ENCODE measurements at places on chromosomes 16 and 17.

- no peak for DNase-seq
These were observed 11.0 kb downstream of the GPRC5C start for GRCh38 chr17:74442670-74443515.

DNA sequence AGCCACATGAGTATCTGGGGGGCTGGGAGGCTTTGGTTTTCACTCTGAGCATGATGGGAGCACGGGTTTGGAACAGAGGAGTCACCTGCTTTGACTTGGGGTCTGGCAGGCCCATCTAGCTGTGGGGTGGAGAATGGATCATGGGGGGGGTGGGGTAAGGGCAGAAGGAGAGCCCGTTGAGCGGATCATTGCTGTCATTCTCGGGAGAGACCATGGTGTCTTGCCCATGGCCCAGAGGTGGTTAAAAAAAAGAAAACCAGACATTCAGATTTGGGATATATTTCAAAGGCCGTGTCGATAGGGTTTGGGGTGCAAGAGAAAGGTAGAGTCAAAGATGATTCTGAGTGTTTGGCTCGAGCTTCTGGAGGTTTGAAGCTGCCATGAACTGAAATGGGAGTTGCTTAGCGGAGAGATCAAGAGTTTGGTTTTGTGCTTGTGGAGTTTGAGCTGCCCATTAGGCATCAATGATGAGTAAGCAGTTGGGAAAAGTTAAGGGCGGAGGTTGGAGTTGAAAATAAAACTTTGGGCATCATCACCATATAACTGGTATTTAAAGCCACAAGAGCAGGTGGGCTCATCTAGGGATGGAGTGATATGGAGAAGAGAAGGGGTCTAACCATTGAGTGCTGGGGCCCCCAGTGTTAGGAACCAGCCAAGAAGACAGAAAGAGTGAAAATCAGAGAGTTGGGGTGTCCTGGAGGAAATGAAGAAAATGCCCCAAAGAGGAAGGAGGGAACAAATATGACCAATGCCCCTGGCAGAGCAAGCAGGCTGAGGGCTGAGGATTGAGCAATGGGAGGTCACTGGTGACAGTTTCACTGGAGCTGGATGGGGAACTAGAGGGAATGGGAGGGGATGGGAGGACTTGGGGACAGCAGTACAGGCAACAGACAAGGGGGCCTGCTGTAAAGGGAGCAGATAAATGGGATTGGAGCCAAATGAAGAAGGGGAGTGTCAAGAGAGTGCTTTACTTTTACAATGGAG lies 1.9 kb downstream of the NOD2 start:
- DNase-seq: no peak

- no peak for DNase-seq
These were observed 31.4 kb downstream of the ANKFN1 start for GRCh38 chr17:56184650-56185049.

- DNase-seq: no peak
These were observed 2.8 kb downstream of the RASD1 start for GRCh38 chr17:17493249-17493985.

DNA sequence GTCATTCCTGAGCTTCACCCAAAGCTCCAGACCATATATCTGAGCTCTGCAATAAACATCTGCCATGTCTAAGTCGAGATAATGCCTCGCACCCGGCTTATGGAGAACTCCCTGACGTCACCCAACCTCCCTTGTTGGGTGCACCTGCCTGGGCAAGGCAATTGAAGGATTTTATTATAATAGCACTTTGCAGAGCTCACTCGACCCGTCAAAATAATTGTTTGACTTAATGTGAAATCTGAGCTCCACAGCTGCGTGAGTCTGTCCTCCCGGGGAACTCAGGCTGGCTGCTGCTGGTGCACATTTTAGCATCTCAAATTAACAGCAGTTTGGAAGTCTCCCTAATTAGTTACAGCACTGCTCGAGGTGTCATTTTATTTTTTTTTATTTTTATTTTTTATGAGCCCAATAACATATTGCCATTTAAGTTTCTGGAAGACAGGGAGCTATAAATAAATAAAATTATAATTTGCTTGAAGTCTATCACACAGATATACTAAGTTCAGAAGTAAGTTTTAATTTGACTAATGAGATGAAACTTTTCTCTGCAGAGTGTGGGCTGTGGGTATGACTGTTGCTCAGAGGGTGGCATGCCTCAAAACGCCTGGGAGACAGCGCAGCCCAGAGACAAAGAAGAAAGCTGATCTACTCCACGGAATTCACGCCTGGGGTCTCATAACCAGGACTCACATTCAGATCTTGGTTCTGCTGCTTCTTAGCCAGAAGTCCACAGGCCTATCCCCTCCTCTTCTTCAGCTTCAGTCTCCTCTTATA lies 401.4 kb upstream of the C16orf82 start:
- DNase-seq: no peak

DNA sequence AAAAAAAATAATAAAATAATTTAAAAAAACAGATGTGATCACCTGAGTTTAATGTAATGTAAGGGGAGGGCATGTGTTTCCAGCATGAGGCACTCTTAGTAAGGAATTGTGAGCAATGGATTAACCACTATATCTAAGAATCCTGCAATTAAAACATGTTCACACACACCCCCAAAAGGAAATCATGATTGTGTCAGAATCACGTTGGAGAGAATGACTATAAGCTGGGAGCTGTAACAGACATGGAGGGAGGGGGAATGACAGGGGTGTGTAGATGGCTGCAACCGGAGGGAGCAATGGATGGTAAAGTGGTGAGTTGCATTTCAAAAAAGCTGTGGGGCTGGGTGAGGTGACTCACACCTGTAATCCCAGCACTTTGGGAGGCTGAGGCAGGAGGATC lies 13.6 kb upstream of the CCL22 start:
- no peak for DNase-seq

- peak; percentile 76 for DNase-seq
These were observed 127.5 kb downstream of the SOCS1 start for GRCh38 chr16:11128211-11129141.

DNA sequence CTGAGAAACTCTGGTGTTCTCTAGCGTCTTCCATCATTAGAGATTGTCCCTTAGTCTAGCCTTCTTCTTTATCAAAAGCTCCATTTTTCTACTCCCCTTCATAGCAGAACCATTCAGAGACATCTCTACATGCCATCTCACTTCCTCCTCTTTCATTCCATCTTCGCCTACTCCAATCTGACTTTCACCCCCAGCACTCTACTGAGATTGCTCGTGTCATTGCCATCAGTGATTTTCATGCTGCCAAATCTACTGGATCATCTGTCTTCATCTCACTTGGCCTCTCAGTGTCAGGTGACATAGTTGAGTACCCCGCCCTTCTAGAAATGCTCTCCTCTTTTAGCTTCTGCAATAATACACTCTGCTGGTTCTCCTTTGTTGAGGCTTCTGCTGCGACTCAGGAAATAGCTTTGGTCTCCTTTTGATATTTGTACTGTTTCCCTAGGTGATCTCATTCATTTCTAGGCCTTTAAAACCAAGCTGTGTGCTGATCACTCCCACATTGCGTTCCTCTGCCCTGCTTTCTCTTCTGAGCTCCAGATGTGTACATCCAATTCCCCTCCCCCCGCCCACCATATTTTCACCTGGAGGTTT lies 119.1 kb downstream of the FTO start:
- DNase-seq: peak; percentile 72

GRCh38 chr17:62825182-62825581 lies 17.1 kb upstream of the MARCHF10 start:
- no peak for DNase-seq
